ENCODE measurements at places on chromosomes 13 and 19.

GRCh38 chr19:10550336-10550735 is 6.6 kb downstream of the ATG4D start:
- no peak for DNase-seq

- DNase-seq, result no peak
These were observed 16.6 kb downstream of the PLK5 start for GRCh38 chr19:1540365-1540925.

DNA sequence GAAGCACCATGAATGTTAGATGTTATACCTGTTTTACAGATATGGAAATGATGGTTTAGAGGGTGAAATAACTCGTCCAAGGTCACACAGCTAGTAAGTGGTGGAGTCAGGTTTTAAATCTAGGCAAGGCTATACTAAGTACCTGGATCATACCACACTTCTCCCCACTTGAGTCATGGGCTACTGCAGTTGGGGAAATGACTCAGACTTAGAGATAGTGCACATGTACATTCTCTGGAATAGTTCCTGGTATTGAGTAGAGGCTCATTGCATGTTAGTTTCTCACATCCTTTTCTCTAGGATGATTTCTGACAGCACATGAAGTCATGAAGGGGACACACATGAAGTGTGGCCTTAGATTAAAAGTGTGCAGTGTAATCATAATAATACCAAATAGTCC is 76.2 kb upstream of the TNFSF11 start:
- no peak for DNase-seq

GRCh38 chr13:112185466-112185865 is 118.5 kb downstream of the SOX1 start:
- no peak for DNase-seq

- DNase-seq, result no peak
These were observed 47.7 kb downstream of the DOCK9 start for GRCh38 chr13:98930151-98930591.

DNA sequence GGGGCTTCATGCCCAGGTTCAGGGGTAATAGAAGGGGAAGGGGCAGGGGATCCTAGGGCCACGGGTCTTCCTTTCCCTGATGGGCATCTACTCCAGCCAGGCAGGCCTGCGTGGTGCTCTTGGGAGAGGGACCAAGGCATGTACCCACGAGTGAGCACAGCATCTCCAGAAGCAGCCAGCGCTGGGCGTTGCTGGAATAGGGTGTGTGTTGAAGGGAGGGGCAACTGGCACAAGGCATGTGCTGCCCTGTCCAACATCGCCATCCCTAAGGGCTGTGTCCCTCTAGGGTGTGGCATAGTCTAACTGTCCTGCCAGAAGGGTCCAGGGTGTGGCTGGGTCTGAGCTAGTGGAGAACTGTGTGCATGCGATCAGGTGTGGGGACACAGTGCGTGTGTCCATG is 2.9 kb downstream of the NOTCH3 start:
- no peak for DNase-seq

DNA sequence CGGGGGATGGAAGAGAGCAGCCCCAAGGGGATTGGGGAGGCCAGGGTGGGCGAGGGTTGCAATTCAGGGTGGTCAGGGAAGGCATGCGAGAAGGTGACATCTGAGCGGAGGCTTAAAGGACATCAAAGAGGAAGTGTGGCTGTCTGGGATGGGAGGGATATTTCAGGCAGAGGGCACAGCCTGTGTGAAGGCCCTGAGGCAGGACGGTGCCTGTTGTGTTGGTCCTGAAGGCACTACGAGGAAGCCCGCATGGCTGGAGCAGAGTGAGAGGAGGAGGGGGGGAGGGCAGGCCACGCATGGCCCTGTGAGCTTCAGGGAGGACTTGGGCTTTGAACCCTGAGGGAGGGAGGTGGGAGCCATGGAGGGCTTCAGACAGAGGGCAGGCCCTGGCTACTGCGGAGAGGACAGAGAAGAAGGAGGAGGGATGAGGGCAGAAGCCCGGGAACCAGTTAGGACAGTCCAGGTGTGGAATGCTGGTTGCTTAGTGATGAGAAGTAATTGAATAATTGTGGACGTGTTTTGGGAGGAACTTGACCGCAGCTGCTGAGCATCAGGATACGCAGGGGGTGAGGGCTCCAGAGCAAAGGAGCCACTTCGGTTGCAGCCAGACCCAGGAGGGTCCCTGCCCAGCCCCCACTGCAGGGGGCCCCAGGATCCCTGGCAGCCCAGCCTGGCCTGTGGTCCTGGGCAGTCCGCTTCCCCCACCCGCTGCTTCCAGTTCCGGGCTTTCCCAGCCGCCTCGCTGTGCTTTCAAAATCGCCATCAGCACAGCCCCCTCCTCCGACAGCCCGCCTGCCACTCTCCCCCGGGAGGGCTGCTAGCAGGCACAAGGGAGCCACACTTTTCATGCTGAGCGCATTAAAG is 6.2 kb downstream of the TLE6 start:
- DNase-seq, result peak; percentile 70

DNA sequence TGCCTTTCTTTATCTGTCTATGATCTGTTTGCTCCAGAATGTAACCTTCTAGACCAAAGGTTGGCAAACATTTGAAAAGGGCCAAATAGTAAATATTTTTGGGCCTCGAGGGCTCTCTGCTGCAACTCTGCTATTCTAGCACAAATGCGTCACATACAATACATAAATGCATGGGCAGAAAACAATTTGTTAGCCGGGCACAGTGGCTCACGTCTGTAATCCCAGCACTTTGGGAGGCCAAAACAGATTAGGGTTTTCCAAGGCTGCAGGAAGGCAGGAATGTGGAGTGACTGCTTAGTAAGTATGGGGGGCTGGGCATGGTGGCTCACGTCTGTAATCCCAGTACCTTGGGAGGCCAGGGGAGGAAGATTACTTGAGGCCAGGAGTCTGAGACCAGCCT is 21.9 kb upstream of the EVI5L start:
- DNase-seq, result no peak

DNA sequence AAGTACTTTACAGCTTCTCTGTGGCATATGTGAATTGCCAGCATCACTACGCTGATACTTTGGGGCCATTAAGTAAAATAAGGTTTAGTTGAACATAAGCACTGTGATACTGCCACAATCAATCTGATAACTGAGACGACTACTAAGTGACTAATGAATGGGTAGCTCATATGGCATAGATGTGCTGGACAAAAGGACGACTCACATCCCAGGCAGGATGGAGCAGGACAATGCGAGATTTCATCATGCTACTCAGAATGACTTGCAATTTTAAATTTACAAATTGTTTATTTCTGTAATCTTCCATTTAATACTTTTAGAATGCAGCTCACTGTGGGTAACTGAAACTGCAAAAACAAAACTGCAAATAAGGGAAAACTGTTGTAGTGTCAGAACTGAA is 13.6 kb downstream of the CCDC122 start:
- no peak for DNase-seq

- DNase-seq, result no peak
These were observed 703 bp downstream of the NEK3 start for GRCh38 chr13:52158629-52159158.

DNA sequence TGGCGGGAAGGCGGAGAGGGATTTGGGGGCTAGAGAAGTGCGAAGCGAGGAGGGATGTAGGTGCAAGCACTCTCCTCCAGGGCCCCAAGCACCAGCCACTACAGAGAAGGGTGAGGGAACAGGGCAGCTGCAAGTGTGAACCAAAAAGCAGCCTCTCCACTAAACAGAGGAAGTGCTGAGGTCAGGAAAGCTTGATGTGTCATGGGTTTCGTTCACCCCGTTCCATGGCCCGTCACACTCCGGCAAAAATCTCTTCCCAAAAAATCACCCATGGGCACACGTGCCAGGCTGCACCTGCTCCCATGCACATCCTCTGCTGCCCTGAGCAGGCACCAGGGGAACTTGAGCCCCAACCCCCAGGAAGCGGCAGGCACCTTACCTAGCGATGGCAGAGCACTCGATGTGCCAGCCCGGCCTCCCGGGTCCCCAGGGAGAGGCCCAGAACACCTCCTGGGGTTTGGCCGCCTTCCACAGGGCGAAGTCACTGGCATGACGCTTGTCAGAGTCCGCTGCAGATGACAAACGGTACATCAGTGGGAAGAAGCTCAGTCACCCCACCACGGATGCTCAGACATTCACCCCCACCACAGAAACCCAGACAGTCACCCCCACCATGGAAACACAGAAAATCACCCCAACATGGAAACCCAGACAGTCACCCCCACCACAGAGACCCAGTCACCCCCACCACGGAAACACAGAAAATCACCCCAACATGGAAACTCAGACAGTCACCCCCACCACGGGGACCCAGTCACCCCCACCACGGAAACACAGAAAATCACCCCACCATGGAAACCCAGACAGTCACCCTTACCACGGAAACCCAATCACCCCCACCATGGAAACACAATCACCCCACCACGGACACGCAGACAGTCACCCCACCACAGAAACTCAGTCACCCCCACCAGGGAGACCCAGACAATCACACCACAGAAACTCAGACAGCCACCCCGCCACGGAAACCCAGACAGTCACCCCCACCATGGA is 29.0 kb downstream of the CARS2 start:
- DNase-seq, result no peak

DNA sequence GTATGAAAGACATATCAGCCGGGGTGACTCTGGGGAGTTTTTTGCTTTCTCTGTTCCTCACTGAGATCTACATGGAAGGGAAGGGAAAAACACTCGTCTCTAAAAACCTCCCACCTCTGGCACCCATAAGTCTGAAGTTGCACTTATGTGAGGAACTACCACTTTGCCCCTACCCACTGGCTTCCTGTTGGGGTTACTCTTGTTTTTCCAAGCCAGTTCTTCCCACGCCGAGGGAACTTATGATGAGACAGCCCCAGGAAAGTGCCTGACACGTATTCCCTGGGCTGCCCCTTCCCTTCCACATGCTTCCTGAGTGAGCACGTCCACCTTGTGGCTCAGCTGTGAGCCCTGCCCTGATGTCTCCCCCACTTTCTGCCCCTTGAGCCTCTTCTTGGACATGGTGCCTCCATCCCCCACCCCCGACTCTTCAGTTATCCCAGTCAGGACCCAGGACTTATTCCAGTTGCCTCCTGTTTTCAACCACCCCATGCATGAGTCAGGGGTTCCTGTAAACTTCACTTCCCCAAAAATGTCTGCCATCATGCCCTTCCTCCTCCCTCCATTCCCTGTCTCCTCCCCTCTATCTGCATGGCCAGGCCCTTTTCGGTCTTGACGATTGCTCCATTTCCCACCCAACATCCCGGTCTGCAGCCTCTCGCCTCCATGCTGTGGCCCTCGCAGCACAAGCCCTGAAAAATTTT is 5.1 kb upstream of the SIGLEC7 start:
- DNase-seq, result no peak

DNA sequence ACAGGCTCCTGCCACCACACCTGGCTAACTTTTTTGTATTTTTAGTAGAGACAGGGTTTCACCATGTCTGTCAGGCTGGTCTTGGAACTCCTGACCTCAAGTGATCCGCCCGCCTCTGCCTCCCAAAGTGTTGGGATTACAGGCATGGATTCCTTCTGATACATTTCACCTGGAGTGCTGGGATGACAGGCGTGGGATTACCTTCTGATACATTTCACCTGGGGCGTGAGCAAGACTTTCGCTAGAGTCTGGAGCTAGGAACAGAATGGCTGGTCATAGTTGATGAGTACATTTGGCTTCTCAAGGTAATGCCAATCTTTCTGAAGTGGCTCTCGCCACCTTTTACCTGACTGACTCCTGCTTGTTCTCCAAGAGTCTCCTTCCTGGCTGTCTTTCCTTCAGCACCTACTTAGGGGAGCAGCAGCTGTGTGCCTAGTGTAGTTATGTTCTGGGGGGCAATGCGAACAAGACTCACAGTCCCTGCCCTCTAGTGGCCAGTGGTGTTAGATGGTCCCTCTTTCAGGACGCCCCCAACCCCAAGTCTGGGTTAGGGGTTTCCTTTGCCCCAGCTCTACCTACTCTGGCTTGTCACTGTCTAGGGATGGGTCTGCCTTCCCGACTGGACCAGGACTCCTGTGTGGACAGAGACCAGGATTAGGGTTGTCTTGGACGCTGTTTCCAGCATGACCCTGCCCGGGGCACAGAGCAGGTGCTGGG is 19.3 kb downstream of the PPP1R37 start:
- DNase-seq, result no peak

- no peak for DNase-seq
These were observed 14.3 kb upstream of the BCAM start for GRCh38 chr19:44794610-44795009.

- no peak for DNase-seq
These were observed 30.2 kb upstream of the CD33 start for GRCh38 chr19:51194527-51195315.

GRCh38 chr13:93771782-93772181 is 545.2 kb downstream of the GPC6 start:
- no peak for DNase-seq

- no peak for DNase-seq
These were observed 1.1 kb downstream of the PPP6R1 start for GRCh38 chr19:55257461-55258420.

DNA sequence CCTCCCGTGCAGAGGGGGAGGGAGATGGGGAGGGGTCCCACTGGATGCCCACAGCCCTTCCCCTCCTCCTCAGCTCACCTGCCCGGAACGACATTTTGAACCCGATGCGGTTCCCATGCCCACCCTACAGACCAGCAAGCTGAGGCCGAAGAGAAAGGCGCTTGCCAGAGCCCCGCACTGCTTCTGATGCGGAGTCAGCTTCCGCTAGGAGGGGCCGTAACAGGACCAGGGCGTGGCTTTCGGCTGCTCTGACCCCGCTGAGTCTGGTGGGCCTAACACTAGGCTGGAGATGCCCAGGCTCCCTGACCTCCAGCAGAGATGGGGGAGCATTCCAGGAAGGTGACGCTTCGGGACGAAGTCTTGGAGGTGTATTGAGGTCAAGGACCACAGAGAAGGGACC is 6.7 kb downstream of the ONECUT3 start:
- DNase-seq, result no peak

DNA sequence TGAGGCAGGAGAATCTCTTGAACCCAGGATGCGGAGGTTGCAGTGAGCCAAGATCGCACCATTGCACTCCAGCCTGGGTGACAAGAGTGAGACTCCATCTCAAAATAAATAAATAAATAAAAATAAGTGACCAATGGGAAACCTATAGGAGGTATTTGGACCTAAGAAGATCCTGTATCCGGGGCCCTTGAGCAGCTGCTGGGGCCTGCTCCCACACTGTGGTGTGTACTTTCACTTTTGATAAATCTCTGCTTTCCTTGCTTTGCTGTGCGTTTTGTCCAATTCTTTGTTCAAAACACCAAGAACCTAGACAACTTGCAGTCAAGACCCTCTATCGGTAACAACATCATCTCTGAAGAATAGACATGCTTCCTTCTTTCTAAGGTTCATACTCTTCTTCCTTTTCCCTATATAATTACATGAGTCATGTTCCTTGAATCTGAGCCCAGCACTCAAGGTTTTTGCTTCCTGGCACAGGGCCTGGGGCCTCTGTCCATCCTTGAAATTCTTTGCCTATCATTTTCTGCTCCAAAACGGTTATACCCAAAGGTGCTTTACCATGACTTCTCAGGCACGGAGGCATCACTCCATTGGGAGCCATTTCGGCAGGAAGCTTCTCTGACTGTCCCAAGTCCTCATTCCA is 14.2 kb upstream of the PNMA8C start:
- no peak for DNase-seq
